ENCODE measurements at places on chromosomes 1 and 21.

- DNase-seq, result peak; percentile 62
Measured at GRCh38 chr1:155051777-155052398, 772 bp downstream of the ADAM15 start.

DNA sequence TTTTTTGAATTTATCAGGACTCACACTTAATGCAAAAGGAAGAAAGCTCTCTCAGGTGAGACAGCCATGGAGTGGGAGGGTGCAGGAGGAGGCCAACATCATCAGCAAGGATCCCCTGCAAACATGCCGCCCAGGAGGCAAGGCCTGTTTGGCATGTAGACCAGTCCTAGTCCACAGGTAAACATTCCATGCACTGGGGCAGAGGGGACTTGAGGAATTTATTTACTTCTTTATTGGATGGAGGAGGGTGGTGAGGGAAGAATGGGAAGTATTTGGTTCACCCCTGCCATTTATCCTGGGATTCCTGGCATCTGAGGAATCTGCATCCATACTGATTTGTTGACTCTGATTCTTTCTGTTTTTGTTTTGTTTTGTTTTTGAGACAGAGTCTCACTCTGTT lies 1.5 kb upstream of the UQCRHL start:
- no peak for DNase-seq

DNA sequence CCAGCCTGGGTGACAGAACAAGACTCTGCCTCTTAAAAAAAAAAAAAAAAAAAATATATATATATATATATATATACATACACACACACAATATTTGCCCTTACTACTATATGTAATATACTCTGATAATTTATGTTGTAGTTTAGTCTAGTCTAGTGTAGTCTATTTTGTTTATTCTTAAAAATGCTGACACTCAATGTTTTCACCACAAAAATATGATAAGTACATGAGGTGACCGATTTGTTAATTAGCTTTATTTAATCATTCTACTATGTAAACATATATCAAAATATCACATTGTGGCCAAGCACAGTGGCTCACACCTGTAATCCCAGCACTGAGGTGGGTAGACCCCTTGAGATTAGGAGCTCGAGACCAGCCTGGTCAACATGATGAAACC lies 19.8 kb upstream of the ZNF362 start:
- no peak for DNase-seq

- no peak for DNase-seq
Measured at GRCh38 chr21:24444736-24445135, 1162.5 kb downstream of the MRPL39 start.

DNA sequence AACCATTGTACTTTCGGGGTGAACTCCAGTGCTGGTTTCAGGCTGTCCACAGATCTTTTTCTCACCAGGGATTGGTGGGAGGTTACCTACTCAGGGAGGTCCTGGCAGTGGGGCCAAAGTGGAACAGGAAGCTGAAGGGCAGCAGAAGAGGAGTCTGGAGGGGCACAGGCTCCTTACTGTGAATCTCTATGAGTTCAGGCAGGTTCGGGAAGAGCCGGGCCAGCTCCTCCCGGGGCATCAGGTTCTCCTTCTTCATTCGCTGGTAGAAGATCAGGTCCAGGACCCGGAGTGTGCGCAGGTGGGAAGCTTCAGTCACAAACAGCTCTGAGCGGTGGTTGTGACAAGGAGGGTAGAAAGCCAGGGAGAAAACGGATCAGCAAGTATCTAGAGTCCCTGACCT lies 26.7 kb downstream of the LRRC71 start:
- DNase-seq, result no peak

- no peak for DNase-seq
Measured at GRCh38 chr1:205182930-205183329, 28.6 kb downstream of the DSTYK start.

DNA sequence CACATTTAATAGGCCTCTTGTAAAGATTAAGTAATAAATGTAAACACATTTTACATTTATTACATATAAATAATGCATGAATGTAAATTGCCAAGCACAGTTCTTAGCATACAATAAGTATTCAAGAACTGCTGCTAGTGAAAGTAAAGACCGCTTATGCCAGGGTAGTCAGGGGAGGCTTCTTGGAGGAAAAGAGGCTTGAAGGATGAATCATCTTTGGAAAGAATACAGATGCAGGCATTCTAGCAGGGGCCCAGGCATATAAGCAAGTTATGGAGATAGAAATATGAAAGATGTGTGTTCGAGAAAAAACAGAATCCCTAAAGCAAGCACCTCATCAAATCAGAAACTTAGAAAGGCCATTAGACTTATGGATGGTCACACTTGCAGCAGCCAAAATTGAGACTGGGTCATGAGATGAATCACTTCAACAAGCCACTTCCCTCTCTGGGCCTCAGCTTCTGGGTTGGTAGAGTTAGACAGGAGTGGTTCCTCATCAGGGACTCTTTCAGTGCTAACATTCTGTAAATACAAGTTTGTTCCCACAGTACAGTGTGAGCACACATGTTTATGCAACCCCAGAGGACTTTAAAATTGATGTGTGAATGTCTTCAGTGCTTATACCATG lies 79.8 kb upstream of the ROR1 start:
- DNase-seq, result no peak

DNA sequence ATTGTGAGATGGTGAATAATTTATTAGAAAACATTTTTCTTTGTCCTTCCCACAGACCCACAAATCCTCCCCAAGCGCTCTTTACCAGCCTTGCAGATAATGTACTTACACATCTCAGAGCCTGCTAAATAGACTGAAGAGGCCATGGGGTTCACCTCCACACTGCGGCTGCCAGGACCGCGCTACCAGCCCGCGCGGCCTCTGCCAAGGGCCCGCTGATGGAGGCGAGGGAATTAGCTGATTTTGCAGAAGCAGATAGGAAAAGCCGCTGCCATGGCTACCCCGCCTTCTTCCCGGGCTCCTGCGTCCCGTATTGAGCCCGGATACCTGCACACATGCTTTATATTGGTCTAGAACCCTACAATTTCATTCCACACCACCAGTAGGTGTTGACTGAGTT lies 248.0 kb upstream of the FOXD3 start:
- no peak for DNase-seq

- no peak for DNase-seq
Measured at GRCh38 chr1:70140894-70141293, 64.5 kb downstream of the LRRC40 start.

- DNase-seq, result no peak
Measured at GRCh38 chr1:5651473-5651872, 340.8 kb downstream of the NPHP4 start.

- DNase-seq, result no peak
Measured at GRCh38 chr1:229231754-229232119, 39.2 kb upstream of the RAB4A start.

DNA sequence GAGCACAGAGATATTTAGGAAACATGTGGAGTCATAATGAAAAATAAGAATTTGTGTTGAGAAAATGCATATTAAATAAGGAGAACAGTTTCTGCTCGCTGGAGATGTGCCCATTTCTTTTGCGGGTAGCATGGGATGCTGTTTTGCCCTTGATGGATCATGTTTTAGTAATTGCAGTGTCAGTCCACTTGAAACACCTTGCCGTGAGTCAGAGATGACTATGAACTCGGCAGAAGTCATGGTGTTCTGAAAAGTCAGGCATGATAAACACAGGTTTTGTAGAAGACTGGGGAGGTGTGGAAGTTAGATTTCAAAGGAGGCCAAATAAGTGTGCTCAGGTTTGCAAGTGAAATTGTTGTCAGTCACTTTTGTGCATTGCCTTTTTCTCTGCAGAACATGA lies 315.0 kb upstream of the LRRC7 start:
- DNase-seq, result no peak

- DNase-seq, result peak; percentile 78
Measured at GRCh38 chr1:27388337-27389005, 4.0 kb upstream of the GPR3 start.

DNA sequence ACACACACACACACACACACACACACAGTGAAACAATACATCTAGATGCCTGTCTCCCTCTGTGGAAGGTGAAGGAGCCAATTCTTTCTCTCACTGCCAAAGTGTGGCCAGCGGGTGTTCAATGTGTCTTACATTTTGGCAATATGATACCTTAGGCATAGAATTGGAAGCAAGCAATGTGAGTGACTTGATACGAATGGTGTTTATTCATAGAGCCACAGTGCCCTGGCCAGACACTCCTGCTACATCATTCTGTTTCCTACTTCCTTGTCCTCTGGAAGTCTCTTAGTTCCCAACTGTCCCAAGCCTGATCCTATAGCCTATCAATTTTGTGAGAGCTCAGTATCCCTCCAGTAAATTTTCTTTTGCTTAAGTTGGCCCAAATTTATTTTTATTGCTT lies 170.0 kb upstream of the L1TD1 start:
- DNase-seq, result no peak

- no peak for DNase-seq
Measured at GRCh38 chr1:210978316-210978973, 155.5 kb downstream of the KCNH1 start.

- DNase-seq, result no peak
Measured at GRCh38 chr1:173527151-173527826, 50.2 kb downstream of the PRDX6 start.

- no peak for DNase-seq
Measured at GRCh38 chr1:54981466-54981865, 1.0 kb downstream of the TMEM61 start.

- DNase-seq, result no peak
Measured at GRCh38 chr1:157005965-157006364, 39.6 kb downstream of the ARHGEF11 start.

- DNase-seq, result peak; percentile 0
Measured at GRCh38 chr1:149849111-149849946, 50.0 kb upstream of the BOLA1 start.

DNA sequence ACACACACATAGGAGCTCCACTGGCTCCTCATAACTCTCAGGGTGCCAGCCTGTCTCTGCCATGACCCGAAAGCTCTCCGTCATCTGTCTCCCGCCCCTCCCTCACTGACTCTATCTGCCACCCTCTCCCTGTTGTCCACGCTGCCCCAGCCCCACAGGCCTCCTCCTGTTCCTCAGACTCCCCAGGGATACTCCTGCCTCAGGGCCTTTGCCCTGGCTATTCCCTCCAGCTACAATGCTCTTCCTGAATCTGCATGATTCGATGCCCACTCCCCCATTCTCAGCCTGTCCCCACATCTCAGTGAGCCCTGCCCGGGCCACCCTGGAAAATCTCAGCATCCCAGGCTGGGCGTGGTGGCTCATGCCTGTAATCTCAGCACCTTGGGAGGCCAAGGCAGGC lies 24.6 kb upstream of the DNAJC11 start:
- no peak for DNase-seq

DNA sequence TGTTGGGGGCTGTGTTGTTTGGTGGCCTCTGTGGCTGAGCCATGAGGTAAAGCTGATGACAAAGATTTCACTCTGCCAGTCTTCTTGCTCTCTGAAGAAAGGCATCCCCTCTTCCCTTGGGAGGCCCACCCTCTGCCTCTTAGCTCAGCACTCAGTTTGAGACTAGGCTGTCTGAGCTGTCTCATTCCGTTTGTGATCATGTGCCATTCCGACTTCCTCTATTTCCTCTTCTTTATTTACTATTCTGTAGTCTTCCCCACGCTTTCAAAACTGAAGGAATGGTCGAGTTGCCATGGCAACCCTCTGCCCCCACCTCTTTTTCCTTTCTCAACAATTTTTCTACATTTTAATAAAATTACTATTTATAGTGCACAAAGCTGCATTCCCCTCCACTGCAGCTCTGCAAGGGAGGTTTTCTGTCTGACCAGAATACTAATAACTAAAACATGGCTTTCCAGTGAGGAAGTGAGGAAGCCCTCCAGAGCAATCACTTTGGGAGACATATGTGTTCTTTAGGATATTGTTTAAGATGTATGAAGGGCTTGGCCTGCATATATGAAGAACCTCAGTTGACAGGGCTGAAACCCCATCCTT lies 30.8 kb downstream of the KCNA3 start:
- peak; percentile 38 for DNase-seq
